ENCODE measurements at places on chromosomes 2 and 18.
A peak's percentile ranks its signal among the peaks of the same experiment; 100 is the strongest.

DNA sequence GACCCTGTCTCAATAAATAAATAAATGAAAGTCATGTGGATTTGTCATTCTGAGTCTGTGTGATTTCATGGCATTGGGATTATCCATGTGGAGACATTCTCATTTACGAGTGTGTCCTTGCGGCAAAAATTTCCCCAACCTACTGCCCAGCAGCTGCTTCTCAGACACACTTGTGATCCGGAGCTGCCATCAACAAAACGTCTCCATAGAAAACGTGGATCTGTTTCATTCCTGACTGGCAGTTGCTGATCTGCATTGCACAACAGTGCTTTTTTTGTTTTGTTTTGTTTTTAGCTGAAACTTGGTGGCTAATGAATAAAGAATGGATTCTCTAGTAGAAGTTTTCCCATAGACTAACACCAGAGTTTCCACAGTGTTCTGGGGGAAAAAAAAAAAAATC, 74.7 kb downstream of the TGIF1 start:
- no peaks in the 10 kb centered on the region for H3K27me3 ChIP-seq
- H3K4me3 ChIP-seq = no peak overlapping the region
- H3K36me3 ChIP-seq = no peaks in the 10 kb centered on the region
- H3K27ac ChIP-seq = no peak overlapping the region
- no peak for DNase-seq
- H3K4me1 ChIP-seq = peaks cover 5% of the 10 kb centered on the region

GRCh38 chr2:239225871-239226561, 174.8 kb downstream of the HDAC4 start:
- DNase-seq = peak; percentile 88
- no peaks in the 10 kb centered on the region for H3K27me3 ChIP-seq
- peaks cover 38% of the 10 kb centered on the region for H3K4me1 ChIP-seq
- H3K36me3 ChIP-seq = no peaks in the 10 kb centered on the region
- no peak overlapping the region for H3K4me3 ChIP-seq

GRCh38 chr2:98311771-98312545, 34.3 kb upstream of the CNGA3 start:
- H3K27ac ChIP-seq = no peak overlapping the region
- no peaks in the 10 kb centered on the region for H3K4me1 ChIP-seq
- no peak overlapping the region for H3K4me3 ChIP-seq

DNA sequence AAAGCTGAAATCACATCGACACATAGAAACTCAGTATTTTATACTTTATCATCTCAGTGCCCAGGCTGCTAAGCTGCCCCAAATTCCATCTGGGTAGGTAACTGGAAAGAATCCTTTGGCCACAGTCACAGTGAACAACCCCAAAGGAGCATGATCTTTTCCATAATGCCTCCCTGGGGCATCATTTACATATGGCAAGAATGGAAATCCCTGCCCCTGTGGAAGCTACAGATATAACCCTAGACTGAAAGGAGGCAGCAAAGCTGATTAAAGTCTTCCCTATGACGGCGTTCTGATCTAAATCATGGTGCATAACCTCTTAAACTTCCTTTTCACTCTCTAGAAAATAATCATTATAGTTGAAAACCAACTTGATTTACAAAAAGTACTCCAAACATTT, 41.5 kb downstream of the MAP3K19 start:
- H3K27me3 ChIP-seq = peaks cover 5% of the 10 kb centered on the region
- DNase-seq = no peak
- no peak overlapping the region for H3K27ac ChIP-seq
- H3K4me1 ChIP-seq = no peaks in the 10 kb centered on the region
- H3K4me3 ChIP-seq = no peak overlapping the region
- no peaks in the 10 kb centered on the region for H3K36me3 ChIP-seq

DNA sequence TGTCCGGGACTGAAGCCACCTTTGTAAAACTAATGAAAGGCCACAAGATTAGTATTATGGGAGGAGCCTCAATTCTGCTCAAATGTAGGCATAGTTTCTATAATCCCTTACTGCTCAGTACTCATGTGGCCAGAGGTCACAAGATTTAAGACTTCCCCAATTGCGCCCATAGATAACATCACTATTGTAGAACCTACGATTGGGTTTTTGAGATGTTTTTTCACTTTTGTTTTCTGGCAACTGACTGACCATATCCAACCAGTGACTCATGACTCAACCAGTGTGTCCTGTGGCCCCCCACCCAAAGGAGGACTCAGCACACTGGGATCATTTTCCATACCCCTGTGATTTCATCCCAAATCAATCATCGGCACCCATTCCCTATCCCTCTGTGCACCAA, 15.2 kb upstream of the TSPYL6 start:
- H3K27me3 ChIP-seq = no peaks in the 10 kb centered on the region
- no peak overlapping the region for H3K27ac ChIP-seq
- no peak overlapping the region for H3K4me3 ChIP-seq
- DNase-seq = no peak
- no peaks in the 10 kb centered on the region for H3K36me3 ChIP-seq

GRCh38 chr2:71043531-71044407, 24.7 kb upstream of the NAGK start:
- peaks cover 2% of the 10 kb centered on the region for H3K4me1 ChIP-seq
- H3K36me3 ChIP-seq = no peaks in the 10 kb centered on the region
- peaks cover 21% of the 10 kb centered on the region for H3K27me3 ChIP-seq
- no peak overlapping the region for H3K4me3 ChIP-seq
- DNase-seq = no peak
- no peak overlapping the region for H3K27ac ChIP-seq

DNA sequence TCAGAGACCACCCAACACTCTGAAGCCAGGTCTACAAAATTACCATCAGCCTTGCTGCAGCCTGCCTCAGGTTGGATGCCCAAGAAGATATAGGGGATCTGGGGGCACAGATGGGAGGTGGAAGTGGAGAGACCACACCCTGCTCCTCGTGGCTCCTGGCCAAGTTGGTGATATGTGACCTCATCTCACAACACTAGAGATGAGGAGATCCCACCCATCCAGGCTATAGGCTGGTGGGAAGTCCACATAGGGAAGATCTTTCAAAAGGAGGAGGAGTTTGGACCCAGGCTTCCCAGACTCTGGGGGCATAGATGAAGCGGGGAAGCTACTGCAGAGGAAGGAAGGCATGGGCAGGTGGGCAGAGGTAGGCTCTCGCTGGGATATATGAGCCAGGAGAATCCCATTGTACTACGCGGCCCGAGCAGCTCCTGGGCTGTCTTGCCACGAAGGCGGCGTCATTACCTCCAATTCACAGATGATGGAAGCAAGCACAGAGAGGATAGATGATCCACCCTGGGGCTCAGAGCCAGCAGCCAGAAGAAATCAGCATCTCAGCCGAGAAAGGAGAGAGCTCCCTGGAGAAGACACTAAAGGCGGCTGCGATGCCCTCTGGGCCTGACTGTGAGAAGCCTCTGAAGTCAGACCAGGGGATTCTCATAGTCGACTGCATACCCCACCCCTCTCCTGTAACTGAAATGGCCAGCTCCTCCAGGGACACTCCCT, 96.0 kb downstream of the RHOB start:
- H3K36me3 ChIP-seq = no peaks in the 10 kb centered on the region
- no peak overlapping the region for H3K27ac ChIP-seq
- no peaks in the 10 kb centered on the region for H3K27me3 ChIP-seq
- H3K4me3 ChIP-seq = no peak overlapping the region
- peaks cover 10% of the 10 kb centered on the region for H3K4me1 ChIP-seq

- no peaks in the 10 kb centered on the region for H3K36me3 ChIP-seq
- DNase-seq = peak; percentile 38
- no peaks in the 10 kb centered on the region for H3K27me3 ChIP-seq
- peaks cover 2% of the 10 kb centered on the region for H3K4me1 ChIP-seq
- no peak overlapping the region for H3K4me3 ChIP-seq
Observed at GRCh38 chr2:158211502-158211901, 109.8 kb downstream of the UPP2 start.
